ENCODE measurements at places on chromosomes 1 and 21.

- DNase-seq, result no peak
Measured at GRCh38 chr1:14996133-14997050, 157.2 kb upstream of the TMEM51 start.

DNA sequence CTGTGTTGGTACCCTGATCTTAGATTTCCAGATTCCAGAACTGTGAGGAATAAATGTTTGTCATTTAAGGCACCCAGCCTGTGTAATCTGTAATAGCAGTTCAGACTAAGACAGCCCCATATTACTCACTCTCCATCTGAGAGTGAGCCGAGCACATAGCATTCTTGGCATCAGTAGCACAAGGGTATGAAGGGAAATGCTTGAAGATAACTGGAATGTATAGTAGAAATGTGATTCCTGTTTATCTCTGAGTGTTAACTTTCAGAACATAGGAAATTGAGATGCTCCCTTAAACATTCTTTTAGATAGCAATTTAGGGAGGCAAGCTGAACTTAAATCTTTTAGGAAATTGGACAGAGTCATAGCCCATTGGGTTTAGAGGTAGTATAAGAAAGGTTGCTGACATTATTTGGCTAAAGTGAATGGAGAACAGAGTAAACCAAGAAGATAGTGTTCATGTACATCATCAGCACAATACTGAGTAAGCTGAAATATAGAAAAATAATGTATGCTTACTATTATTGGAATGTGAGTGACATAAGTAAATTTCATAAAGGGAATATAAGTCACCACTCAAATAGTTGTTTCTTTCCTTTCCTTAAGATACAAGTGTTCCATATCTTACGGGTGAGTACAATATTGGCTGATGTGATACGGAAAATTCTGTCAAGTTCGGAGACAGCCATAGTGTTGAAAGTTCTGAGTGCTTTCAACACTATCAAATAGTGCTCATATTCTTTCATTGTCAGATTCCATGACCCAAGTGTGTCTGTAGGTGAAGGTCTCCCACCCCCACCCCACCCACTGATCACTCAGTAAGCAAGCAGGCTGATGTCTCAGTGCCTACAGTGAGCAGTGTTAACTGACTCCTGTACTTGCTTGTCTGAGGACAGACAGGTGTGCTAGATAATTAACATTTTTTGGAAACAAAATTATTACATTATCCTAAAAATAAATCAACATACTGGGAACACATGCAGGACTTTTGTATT lies 73.7 kb downstream of the LRRC8D start:
- DNase-seq, result no peak

- DNase-seq, result no peak
Measured at GRCh38 chr1:32197837-32198236, 2.6 kb upstream of the CCDC28B start.

- DNase-seq, result no peak
Measured at GRCh38 chr1:223872308-223872901, 26.7 kb upstream of the TP53BP2 start.

- no peak for DNase-seq
Measured at GRCh38 chr1:59143133-59143487, 153.8 kb upstream of the FGGY start.

- peak; percentile 64 for DNase-seq
Measured at GRCh38 chr1:26574719-26575251, 45.2 kb downstream of the RPS6KA1 start.

DNA sequence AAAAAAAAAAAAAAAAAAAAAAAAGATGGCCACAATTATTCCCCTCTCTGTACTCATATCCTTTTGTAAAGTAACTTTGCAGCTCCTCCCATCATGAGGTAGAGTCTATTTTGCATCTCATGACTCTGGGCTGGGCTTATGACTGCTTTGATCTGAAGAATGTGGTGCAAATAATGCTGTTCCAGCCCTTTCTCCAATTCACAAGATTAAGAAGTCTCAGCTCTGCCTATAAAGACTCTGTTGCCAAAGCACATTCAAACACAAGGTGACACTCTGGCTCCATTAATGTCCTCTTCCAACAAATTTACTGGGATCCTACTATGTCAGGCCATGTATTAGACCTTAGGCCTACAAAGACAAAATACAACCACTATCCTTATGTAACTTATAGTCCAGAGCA lies 64.8 kb upstream of the PTCH2 start:
- DNase-seq, result no peak

DNA sequence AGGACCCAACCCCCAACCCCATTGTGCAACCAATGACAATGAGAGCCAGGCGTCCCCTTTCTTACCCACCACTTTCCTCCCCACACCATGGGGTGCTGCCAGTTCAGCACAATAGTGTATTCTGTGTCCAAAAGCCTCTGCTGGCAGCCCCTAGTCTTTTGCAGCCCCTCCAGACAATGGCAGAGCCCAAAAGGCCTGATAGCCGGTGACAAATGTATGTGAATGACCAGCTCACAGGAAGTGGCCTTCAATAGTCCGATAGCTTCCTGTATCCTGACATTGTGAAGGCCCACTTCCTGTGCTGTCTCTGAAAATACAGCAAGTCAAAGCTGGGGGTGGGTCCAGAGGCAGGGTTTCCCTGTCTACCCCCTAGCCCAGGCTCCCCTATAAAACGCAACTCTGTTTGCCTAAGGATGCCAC lies 16.6 kb downstream of the SMIM12 start:
- DNase-seq, result no peak

Data from spleen (tissue), 13 donors.